ENCODE measurements at places on chromosomes 6 and 20. TPM values are rescaled to one million over a fixed set of nuclear protein-coding genes. Genes with fewer than 3 reads are reported as not detected.

SPATA2 gene
- total RNA-seq: 4.9 TPM

HLA-DQA2 gene
- 2.8 TPM for total RNA-seq

RSPO3 gene
- 1.8 TPM for total RNA-seq

DNA sequence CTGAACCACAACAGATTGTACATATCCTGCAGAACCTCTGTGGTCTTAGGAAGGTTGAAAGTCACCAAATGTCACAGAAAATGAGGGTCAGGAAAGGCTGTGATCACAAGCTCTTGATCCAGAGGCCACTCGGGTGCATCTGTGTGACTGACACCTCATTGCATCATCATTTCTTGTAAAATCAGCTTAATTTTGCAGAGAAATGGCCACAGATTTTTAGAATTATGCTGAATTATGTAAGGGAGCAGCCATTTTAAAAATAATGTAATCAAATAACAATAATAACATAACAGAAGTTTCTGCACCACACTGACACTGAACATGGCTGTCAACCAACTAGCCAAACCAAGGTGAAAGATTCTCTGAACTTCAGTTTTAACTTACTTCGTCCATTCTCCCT, 32.5 kb upstream of the PRND start:
- no peak for DNase-seq

DNA sequence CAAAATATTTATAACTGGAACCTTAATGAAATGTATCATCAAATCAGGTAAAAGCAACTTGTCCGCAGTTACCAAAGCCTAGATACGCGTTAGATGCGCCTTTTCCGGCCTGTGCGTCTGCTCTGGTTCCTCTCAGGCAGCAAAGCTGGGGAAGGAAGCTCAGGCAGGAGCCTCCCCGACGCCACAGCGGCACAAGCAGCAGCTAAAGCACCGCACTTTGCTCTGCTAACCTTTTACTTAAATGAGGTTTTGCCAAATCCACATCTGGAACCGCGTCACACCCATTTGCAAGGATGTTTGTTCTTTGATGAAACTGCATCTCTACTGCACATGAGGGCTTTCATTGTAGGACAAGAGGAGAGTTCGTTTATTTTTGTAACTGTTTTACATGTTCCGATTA, 36.8 kb downstream of the THBS2 start:
- DNase-seq: no peak

ADGRB3 gene
- 0.51 TPM for total RNA-seq

DNA sequence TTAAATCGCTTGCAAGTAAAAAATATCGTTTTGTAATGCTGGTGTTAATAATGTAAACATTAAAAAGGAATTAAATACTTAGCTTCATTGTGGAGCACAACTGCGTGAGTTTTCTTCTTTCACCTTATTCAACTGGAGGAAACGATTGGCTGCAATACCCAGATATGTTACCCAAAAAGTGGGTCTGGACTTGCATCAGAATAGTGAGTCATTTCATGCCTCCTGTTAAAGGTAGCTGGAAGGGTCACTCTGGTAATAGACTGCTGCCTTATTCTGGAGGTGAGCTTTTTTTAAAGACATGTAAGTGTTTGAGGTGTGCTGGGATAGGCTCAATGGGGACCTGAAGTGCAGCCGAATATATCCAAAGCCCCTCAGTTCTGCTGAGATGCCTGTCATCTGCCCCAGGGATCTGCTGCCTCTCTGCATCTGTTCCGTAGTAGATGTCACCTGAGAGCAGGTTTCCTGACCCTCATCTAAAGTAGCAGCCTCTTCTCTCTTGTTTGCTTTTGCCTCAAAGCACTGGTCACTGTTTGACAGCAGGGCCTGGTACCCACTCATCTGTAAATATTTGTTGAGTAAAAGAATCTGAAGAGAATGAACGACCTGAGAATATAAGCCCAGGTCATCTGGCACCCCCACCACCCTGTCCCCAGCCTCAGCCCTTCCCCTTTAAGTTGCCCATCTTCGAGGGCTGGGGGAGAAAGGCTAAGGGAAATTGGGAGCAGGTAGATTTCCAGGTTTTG, 5.6 kb upstream of the UQCC2 start:
- DNase-seq: no peak

DNA sequence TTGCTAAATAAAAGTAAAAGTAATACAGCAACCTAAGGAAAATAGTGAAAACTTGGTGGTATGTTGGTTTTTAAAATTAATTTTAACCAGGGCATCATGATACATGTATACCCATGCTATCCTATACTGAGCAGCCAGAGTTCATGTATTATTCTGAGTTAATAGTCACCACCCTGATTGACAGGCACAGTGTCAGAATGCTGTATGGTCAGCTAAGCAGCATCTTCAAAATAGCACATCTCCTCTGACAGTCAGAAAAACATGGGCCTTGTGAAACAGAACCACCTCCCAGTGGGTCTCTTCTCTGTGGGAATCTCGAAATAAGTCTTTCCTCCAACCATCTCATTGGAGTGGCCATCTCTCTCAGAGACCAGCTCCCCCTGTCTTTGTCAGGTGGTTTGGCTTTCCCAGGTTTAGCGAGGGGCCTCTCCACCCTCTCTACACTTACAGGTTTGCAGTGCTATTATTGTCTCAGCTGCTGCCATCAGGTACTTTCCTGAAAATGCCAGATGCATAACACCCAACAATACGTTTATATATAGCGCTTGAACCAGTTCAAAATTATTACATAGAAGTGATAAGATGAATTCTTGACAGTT, 47.1 kb upstream of the RNF8 start:
- DNase-seq: no peak

- no peak for DNase-seq
Observed at GRCh38 chr20:63664861-63665594, 6.9 kb downstream of the RTEL1 start.

RAB44 gene
- 0.11 TPM for total RNA-seq

DNA sequence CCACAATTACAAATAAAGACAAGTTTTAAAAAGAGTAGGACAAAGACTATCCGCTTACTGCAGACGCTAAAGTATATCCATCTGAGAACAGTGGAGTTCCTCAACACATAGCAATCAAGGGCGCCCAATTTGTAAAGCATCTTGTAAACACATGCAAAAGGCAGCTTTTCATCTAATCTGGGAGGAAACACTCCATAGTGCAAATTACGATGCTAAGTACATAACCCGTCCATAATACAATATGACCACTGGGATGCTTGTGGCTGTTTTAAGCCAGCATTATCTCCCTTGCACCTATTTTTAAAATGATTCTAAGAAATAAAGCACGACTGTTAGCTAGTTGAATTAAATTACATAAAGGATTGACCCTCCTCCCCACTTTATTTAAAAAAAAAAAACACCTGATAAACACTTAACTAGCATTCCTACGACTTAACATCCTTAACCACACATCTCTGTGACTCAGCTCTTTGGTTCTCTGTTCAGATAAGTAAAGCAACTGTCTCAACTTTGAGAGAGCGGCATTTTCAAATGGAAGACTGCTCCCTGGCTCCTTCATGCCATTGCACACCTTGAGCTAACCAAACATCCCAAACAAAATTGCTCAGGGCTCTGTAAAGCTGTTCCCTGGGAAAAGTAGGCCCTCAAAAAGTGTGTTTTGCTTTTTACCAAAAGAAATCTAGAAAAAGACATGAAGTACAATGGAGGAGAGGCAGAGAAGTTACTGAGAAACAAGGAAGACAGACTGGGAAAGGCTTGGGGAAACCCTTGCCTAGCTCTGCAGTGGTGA, 14.2 kb downstream of the SLC22A23 start:
- DNase-seq: no peak

DNA sequence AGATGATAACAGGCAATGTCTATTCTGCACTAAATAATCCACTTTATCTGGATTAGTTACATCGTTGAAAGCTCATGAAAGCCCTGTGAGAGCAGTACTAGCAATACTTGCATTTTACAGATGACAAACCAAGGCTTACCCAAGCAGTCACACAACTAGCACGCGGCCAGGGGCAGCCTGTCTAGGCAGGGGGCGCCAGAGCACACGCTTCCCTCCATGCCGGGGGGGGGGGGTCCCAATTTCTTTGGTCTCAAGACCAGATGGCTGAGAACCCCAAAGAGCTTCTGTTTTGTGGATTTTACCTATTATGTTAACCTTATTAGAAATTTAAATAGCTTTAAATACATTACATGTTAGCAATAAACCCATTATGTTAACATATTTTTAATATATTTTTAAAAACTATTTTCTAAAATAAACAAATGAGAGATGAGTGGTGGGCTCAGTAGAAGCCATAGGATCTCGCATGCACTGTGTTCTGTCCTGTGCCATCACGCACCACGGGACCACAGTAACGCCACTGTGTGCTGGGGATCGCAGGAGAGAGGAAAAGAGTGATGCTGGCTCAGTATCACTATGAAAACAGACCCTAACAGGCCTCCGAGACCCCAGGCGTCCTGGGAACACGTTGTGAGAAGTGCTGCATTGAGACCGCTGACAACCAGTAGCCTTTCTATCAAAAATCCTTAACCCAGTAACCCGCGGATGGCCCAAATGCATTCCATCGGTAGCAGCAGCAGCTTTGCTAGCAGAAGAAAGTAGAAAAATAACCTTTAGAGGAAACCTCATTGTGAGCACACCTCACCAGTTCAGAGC, 5.3 kb upstream of the PRR18 start:
- DNase-seq: no peak

DNA sequence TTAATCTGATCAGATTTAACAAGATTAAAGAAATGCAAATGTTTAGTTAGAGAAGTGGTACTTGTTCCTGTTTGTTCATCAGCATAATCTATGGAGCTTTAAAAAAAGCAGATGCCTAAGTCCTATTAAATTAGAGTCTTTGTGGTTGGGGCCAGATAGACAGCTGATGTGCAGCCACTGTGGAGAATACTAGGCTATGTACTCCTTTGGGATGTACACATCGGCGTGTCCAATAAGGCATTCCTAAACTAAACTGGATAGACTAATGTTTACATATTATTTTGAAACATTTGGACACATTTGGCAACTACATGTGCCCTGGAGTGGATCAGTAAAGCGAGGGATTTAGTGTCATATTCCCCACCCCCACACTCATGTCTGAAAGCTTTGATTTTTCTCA, 459.5 kb downstream of the LMBRD1 start:
- no peak for DNase-seq

DNA sequence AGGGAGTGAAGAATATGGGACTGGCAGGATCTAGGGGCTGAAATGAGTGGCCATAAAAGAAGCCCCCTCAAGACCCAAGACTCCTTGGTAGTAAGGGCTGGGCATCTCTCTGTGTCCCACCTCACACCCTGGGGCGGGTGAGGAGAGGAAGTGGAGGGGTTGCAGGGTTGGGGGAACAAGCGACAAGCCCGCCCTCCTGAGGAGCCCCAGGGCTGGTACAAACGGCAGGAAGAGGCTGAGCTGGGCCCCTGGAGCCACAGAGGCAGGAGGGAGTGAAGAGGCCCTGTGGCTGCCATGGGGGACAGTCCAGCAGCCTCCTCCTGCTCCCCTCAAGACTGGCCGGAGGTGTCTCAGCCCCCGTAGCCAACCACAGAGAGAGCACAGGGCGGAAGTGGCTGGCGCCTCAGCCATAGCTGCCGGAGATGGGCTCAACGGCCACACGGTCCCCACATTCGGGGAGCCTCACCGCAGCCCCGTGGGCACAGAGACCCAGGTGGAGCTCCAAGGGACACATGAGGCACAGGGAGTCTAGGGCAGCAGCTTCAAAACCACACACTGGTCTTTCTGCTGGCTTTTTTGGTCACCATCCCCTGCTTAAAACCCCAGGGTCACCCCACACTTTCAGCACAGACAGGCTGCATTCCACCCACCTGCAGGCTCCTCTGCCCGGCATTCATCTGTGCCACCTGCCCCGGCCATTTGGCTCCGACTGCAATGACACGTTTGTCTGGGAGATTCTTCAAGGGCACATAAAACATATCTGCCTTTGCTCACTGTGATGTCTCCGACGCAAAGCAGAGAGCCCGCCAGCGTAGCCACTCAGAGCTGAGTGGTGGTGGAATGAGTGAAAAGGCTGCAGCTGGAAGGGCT, 524 bp downstream of the C20orf203 start:
- DNase-seq: no peak

MEI4 gene
- not detected for total RNA-seq

DEF6 gene
- 1.7 TPM for total RNA-seq

DNA sequence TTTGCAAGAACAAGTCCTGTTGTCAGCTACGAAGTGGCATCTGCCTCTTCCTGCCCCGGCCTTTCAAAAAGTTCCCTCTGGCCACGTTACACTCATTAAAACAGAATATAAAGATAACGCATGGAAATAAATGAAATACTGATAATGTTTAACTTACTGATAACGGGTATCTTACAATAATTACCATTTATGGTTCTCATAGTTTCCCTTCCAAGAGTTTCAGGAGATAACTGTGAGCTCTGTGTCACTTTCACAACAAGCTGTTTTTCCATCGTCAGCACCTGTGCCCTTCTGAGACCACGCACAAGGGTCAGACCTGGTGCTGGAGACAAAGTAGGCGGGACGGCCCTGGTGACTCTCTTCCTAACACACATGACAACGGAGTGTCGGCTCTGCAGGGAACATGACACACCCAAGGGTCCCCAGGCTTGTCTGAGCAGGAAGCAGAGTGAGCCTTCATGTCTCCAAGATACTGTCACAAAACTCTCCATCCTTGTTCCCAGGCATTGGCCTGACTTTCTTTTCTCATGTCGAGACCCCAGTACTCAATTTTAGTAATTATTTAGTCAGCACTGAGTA, 86.2 kb upstream of the THBS2 start:
- DNase-seq: no peak

- DNase-seq: no peak
Observed at GRCh38 chr6:136809091-136809860, 13.1 kb upstream of the PEX7 start.

MICB gene
- 1.9 TPM for total RNA-seq

GMPR gene
- total RNA-seq: 71.0 TPM

GRCh38 chr20:47551841-47552240, 50.2 kb downstream of the NCOA3 start:
- DNase-seq: no peak

DNA sequence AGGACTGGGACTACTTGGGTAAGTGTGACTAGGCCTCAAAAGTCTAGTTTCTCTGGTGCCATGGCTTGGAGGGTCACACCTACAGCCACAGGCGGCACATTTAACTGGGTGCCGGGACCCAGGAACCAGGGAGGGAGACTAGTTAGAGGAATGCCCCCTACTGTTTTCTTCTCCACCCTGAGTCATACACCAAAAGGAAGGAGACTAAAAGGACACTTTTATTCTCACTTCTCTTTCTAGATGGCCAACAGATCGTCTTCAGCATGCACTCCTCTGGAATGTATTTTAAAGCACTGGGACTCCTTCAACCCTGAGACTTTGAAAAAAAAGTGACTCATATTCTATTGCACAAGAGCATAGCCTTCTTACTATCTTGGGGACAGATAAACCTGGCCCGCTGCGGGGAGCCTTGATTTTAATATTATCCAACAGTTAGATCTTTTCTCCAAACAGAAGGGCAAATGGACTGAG, 33.4 kb downstream of the PLN start:
- no peak for DNase-seq

DNA sequence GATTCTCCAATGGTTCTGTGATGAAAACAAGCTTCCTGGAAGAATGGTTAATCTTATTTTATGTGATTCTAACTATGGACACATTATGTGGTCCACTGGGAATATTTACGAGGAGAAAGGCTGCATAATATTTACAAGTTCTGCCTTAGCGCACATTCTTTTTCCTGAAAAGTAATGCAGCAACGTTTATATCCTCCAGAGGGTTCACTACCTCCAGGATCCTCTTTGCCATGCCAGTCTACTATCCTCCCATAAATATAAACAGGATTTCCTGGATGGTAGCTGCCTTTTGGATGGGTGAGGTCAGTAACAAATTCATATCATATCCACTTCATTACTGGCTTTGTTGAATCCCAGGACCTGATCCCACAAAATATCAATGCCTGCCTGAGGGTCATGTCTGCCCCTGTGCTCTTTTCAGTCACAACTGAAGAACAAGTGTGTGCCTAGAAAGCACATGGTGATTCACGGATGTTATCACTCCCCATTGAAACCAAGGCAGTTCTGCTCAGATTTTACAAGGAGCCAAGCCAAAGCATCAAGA, 30.4 kb downstream of the ADGRF5 start:
- no peak for DNase-seq

All from cardiac septum (tissue), 1 donor.